ENCODE measurements at places on chromosomes 5 and 9.
A peak's percentile ranks its signal among the peaks of the same experiment; 100 is the strongest.

GRCh38 chr9:19748278-19749126 lies 40.3 kb downstream of the SLC24A2 start:
- no peak for DNase-seq

GRCh38 chr9:106286249-106286648 lies 576.7 kb upstream of the ZNF462 start:
- DNase-seq = no peak

DNA sequence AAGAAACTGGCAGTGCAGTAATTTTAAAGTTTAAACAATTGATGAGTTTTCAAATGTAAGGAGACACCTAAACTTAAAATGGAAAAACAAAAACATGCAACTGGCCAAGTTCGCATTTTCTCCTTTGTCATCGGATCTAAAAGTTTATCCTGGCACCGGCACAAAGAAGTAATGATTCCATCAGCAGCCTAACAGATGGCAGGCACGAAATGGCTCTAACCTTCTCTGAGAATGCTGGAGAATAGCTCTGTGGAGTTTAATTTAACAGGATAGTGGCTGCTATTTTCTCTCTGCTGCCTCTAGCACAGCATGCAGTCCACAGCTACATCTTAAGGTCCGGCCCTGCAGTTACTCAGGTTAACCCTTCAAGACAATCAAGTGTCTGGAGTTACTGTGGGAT lies 82.2 kb downstream of the PRELID2 start:
- DNase-seq = no peak

DNA sequence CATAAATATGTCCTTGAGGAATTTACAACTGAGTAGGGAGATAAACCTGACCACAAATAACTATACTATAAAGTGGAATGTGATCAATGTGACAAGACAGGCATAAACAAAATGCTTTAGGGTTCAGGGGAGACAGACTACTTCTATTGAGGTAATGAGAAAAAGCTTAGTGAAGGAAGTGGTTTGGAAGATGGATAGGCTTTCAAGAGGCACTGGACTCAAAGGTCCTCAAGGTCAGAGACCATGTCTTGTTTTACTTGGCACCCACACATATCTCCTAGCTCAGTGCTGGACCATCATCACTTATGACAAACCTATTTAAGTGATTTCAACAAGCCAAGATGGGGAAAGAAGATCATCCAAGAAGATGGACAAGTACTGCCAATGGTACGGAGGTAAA lies 257.8 kb downstream of the BNC2 start:
- DNase-seq = no peak

GRCh38 chr5:82674671-82675070 lies 396.5 kb upstream of the RPS23 start:
- no peak for DNase-seq

GRCh38 chr9:121537283-121537682 lies 37.6 kb upstream of the GGTA1 start:
- no peak for DNase-seq

GRCh38 chr9:70113403-70114022 lies 69.9 kb downstream of the MAMDC2 start:
- peak; percentile 3 for DNase-seq

- DNase-seq = no peak
These were observed 10.4 kb downstream of the SWI5 start for GRCh38 chr9:128286440-128286839.

- no peak for DNase-seq
These were observed 101.2 kb downstream of the AOPEP start for GRCh38 chr9:94827584-94828304.

DNA sequence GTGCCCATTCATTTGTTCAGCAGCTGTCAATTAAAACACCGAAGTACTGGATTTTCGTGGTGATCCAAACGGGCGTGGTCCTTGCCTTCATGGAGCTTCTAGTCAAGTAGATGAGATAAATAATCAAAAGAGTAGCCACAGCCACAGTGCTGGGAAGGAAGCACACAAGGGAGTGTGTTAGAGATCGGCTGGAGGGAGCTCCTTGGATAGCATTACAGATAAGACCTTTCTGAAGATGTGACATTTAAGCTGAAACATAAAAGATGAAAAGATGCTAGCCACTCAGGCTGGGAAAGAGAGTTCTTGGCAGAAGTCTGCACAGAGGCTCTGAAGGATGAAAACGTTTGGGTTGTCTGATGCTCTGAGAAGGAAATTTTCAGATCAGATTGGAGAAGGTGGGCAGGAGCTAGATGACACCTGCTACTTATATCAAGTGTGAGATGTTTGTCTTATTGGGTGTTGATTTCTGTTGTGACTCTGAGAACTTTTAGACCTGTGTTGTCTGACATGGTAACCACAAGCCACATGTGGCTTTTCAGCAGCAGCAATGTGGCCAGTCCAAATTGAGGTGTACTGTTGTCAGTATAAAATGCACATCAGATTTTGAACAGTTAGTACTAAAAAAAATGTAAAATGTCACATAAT lies 123.9 kb downstream of the TLE4 start:
- DNase-seq = peak; percentile 28

DNA sequence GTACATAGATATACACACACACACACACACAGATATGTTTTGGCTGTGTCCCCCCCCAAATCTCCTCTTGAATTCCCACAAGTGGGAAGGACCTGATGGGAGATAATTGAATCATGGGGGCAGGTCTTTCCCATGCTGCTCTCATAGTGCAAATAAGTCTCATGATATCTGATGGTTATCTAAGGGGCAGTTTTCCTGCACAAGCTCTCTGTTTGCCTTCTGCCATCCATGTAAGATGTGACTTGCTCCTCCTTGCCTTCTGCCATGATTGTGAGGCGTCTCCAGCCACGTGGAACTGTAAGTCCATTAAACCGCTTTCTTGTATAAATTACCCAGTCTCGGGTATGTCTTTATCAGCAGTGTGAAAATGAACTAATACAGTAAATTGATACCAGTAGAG lies 15.9 kb upstream of the ALDOB start:
- no peak for DNase-seq

DNA sequence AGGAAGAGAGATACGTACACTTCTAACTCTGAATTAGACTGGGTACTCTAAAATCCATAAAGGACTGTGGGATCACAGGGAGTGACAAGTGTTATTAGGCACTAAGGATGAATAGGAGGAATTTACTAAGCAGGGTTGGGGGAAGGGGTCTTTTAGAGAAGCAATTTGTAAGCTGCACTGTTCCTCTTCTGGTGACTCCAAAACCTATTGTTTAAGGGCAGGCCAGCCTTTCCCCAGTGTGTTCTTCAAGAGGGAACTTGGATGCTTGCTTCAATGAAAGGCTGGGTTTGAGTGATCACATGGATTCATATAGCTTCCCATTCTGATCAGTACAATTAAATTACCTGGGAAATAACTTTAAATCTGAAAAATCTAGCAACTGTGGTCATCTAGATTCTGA lies 71.8 kb downstream of the STX17 start:
- DNase-seq = no peak

GRCh38 chr5:36355516-36355915 lies 53.8 kb upstream of the RANBP3L start:
- no peak for DNase-seq

GRCh38 chr5:978693-979092 lies 29.9 kb upstream of the NKD2 start:
- no peak for DNase-seq

GRCh38 chr9:211036-211435 lies 3.6 kb upstream of the DOCK8 start:
- no peak for DNase-seq

DNA sequence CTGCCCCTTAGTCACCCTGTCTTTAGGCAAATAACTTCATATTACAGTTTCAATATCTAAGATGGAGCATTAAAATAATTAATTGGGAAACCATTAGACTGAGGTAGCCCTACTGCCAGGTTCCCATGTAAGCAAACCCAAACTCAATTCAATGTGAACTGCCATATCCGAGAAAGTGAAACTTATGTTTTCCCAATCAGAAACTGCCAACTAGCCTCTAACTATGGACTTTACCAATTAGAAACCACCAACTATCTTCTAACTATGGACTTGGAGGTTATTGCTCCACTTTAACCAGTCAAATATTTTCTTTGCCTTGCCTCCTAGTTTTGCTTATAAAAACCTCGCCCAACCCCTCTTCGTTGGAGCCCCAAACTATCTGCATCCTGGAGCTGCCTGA lies 218.5 kb downstream of the ENC1 start:
- no peak for DNase-seq

DNA sequence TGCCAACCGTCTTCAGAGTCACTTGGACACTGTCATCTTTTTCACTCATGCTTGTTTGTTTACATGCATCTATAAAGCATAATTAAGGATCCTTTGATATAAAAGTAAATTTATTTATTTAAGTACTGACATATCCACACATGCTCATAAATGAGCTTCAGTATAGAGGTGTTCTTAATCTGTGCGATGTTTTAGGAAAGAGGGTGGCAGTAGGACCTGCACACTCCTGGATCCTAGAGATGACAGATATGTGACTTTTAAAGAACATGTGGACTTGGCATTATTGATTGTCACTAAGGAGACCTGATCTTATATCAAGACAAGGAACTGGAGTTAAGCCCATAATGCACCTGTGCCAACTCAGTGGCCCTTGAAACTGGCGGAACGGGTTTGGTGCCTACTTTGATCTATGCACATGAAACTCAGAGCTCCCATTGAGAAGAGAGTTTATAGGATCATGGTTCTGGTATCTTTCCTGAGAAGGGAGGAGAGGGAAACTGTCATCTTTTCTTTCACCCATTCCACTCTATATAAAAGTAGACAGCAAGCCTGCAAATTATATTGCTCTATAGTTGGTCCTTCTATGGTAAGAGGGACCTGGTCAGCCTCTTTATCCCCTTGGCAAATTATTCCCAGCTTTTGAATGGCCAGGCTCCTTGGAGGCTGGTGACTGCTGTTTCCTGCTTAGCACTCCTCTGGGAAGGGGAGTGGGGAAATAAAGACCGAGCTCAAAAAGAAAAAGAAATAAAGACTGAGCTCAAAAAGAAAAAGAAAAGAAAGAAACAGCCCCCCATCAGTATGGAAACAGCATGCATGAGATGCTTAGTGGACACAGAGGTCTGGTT lies 57.8 kb upstream of the LIFR start:
- DNase-seq = no peak

- no peak for DNase-seq
These were observed 459.0 kb downstream of the TLE4 start for GRCh38 chr9:80030801-80031200.

DNA sequence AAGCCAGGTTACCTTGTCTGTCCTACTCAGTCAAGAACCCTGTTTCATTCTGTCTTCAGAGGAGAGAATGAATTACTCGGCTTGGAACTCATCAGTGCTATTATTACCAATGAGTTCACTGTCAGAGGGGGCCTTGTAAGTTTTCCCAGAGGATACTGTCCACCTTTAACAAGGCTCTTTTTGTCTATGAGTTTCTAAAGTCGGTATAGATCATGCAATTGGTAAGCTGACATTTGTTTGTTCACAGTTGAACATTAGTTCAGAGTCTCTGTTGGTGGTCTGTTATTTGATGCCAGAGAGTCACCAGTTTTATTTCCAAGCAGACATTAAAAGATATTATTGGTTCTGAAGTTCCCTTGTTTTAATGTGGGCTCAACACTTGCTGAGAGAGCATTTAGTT lies 58.1 kb upstream of the DHFR start:
- DNase-seq = no peak

GRCh38 chr5:32726086-32726557 lies 15.0 kb downstream of the NPR3 start:
- DNase-seq = no peak

DNA sequence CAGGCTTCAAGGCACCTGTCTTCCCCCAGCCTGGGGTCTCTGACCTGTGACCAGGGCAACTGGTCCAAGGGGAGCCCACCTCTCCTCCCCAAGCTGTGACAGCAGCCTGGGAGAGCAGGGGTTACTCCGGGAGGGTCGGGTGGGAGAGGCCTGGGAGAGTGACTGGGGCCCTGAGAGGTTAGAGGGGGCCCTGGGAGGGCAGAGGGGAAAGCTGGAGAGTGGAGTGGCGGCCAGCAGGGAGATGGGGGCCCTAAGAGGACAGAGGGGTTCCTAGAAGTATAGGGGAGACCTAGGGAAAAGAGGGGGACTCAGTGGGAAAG lies 302 bp downstream of the LCN9 start:
- no peak for DNase-seq

DNA sequence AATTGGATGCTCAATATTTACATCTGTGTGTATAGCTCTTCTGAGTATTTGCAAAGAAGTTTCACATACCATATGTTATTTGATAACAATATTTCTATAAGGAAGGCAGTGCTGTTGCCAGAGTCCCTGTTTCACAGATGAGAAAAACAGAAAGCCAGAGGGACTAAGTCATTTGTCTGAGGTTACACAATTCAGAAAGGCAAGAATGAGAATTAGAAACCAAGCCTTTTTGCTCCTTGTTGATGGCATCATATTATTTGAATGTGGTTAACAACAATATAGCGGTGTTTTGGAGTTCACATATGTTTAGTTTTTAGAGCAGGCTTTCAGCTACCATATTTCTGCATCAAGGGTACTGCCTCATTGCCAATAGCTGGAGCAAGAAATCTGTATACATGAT lies 110.9 kb upstream of the PRLR start:
- DNase-seq = no peak

- peak; percentile 75 for DNase-seq
These were observed 64.6 kb downstream of the ABCA1 start for GRCh38 chr9:104863180-104863883.

DNA sequence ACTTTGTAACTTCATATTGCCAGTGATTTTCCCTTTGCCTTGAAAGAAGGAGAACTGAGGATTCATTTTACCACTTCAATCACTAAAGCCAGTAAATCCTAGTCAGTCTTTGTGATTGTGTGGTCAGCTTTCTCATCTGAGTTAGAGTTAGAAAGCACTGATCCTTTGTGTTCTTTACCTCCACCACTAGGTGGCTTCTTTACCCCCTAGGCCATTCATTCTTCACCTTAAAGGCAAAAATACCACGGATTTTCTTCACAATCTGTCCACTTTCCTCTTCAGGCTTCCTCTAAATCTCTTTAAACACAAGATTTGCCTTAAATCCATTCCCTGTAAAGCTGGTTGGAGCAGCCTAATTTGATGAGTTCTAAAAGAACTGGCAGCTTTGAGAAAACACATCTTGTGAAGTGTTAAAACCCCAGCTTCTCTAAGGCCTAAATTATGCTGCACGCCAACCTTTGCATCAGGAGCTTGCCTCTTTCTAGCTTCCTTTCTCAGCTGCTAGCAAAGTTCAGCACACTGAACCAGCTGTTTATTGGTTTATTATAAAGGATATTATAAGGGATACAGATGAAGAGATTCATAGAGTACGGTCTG lies 20.4 kb downstream of the BDP1 start:
- no peak for DNase-seq

- no peak for DNase-seq
These were observed 196.2 kb downstream of the FRMD3 start for GRCh38 chr9:83342006-83342405.
